ENCODE measurements at places on chromosomes 12 and 14.

DNA sequence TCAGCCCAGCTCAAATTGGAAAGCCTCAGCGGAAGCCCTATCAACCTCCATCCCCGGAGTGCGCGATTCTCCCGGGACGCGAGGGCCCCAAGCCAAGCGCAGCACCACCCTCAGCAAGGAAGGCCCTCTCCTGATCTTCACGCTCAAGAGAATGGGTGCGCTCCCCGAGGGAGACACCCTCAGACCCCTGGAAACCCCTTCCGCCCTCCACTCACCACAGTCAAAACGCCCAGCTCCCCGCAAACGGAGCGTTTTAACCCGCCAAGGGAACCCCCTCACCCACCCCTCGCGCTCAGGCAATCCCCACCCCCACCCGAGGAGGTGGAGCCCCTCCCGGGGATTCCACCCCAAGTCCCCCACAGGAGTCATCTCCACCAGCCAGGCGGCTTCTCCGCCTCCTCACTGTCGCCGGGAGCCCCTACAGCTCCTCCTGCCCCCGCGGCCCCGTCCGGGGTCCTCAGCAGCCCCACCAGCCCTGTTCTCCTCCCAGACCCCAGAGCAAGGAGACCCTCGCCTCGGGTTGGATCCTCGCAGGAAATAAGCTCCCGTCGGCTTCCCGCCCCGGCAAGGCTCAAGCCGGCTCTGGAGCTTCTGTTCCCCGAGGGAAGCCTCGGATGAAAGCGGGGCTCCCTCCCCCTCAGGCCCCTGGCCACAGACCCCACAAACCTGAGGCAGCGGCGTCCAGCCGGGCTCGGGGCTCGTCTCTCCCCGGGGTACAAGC lies 507 bp downstream of the BAZ2A start:
- DNase-seq = peak; percentile 30

DNA sequence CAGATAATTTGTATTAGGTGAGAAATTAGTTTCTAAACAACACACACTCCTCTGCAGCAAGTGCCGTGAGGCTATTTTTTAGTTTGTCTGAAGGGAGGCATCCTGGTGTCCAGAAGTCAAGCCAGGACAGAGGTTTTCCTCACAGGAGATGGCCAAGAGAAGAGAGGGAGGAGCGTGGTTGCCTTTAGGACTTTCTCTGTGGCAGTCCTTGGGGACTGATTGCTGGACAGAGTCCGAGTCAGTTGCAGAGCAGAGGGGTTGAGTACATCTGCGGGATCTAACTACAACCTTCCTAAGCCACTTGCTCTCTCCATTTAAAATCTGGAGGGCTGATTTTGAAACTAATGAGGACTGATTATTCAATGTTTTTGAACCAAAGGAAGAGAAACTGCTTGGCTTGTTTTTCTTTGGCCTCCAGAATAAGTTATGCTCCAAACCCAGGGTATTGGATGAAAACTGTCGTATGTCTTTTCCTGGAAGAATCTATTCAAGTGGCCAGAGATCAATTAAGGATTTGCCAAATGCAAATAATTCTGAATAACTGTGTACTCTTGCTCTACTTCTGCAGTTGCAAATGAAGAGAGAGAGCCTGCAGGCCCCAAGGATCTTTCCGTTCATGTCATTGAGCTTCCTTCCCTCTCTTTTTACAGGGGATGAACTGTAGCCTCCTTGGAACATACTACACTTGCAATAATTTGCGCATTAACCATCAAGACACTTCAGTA lies 1.2 kb downstream of the SLCO1C1 start:
- no peak for DNase-seq

GRCh38 chr14:91330856-91331255 lies 86.4 kb upstream of the GPR68 start:
- no peak for DNase-seq

DNA sequence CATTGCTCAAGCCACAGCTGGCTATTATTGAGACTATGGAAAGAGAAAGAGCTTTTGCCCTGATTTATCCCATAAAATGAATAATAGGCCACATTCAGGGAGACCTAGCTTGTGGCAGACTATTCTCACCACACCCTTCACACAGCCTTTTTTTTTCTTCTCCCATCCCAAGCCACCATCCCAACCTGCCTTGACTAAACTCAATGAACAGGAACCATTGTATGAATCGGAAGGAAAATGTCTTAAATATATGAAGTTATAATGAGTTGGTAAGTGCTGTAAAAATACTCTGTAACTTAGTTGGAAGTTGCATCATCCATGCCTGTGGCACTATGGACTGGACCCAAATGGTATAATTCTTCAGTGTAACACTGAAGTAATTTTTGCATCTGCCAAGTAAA lies 338.4 kb downstream of the RAD51B start:
- DNase-seq = no peak

GRCh38 chr12:49428793-49429192 lies 61.5 kb downstream of the SPATS2 start:
- no peak for DNase-seq

- DNase-seq = no peak
These were observed 42.2 kb downstream of the KCNA5 start for GRCh38 chr12:5085896-5086295.

- DNase-seq = no peak
These were observed 78.7 kb downstream of the TXNDC16 start for GRCh38 chr14:52473557-52473956.

Measured in activated CD8-positive, alpha-beta memory T cell treated with anti-CD3 and anti-CD28 coated beads for 4 hours (primary cell).